T-helper 22 cell (primary cell): ENCODE measurements at places on chromosomes 3 and 15.

GRCh38 chr3:59937201-59937600 lies 887.4 kb upstream of the CFAP20DC start:
- no peak for DNase-seq

DNA sequence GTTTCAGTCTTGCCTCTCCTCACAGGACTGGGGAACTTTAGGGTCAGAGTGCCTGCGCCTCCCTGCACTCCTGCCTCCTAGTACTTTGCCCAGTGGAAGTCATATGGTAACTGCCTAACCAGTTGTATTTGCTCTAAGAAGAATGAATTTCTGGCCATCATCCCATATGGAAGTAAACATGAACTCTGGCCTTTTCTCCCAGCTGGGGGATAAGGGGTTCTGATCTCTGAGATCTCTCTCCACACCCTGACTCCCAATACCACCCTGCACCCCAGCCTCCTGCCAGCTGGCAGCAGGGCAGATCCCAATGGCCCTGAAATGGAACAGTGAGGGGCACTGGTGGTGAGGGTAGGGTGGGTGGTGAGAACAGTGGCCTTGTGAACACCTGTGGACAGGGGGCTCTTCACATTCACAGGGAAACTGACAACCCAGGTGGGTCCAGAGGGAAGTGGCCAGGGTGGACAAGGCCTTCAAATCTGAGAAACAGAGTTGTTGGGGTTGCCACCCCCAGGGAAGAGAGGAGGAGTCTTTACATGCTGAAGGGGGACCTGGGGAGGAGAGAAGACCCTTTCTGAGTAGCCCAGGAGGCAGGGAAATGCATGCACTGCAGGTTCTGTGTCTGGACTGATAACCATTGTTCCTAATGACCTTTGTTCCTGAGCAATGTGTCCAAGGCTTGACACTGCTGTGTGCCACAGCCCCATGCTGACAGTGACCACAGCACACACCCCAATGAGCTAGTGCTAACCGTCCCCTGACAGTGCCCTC lies 36.9 kb downstream of the RHCG start:
- no peak for DNase-seq

- DNase-seq = no peak
Observed at GRCh38 chr3:125154800-125155269, 57.7 kb downstream of the SLC12A8 start.

- no peak for DNase-seq
Observed at GRCh38 chr3:71503525-71504249, 79.8 kb downstream of the FOXP1 start.

DNA sequence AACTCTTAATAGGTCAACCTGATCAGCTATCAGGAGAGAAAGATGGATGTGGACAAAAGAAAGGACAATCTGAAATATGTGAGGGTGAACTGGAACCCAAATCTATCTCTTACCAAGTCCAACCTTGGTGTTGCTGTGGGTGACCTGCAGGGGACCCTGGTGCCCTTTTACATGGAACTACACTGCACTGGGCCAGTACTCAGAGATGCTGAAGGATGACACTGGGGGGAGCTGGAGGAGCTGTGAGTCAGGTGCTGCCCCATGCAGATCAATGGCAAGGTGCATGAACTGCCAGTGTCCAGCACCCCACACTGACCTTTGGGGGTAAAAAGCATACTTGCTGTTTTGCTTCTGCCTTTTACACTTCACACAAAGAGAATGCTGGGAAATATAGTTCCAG lies 55.6 kb upstream of the TBC1D5 start:
- DNase-seq = no peak

- DNase-seq = no peak
Observed at GRCh38 chr3:184590795-184591194, 29.2 kb downstream of the EPHB3 start.

DNA sequence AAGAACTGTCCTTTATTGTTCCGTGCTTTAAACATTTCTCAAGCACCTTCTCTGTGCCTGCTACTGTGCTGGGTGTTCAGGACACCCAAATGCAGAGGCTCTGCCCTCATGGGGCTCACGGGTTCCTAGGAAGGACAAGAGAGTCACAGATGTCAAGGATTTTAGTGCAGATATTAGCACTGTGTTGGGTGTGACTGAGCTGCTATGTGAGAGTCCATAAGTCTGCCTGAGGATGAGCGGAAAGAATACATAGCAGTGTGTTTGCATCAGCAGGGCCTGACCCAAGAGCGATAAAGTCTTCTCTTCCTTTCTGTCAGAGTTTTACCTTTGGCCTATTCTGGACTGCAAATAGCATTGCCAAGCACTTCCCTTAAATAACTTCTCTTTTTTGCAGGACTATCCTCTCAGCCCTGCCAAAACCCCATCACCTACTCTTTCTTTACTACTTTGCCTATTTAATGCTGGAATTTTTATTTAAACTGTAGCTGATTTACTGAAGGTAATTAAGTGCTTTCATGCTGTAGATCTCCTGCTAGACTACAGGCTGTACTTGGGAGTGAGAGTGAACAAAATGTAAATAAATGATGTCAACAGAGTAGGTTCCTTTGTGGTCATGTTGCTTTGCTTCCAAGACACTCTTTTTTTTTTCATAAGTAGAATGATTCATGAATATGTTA lies 459.4 kb upstream of the TPRG1 start:
- DNase-seq = no peak

- no peak for DNase-seq
Observed at GRCh38 chr3:114128231-114128630, 50.6 kb downstream of the DRD3 start.

DNA sequence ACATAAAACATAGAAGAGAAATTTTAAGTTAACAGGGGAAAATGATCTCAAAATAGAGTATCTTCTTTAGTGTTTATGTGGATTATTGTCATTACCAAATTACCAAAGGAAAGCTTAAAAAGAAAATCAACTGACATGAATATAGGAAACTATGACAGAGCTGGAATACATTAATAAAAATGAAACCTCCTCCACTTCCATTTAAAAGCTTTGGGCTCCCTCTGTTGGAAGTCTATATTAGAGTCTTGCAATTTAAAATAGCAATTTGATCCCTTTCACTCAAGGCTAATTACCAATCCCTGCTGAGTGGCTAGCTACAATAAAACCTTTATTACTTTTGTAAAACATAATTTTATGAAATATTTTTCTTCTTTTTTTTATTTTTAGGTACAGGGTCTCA lies 61.4 kb upstream of the IMPG2 start:
- DNase-seq = no peak

DNA sequence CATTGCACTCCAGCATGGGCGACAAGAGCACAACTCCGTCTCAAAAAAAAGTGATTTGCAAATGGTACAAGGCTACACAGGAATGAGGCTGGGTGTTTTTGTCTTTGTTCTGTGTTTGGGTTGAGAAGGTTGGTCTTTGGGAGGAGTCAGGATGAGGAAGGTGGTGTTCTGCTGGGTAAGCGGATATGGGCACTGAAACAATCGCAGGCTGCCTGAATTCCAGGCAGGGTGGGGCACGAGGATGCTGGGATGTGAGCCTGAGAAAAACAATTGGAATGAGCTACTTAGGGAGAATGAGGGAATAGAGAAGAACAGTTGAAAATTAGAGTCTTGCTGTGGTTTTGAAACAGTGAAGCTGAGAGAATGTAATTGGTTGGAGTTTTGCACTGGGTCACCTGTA lies 51.6 kb downstream of the ZBTB38 start:
- DNase-seq = no peak

- no peak for DNase-seq
Observed at GRCh38 chr3:138470687-138471086, 36.3 kb downstream of the ESYT3 start.

- DNase-seq = no peak
Observed at GRCh38 chr3:107430214-107430995, 53.2 kb downstream of the CCDC54 start.

- DNase-seq = no peak
Observed at GRCh38 chr3:72690629-72691028, 157.6 kb downstream of the SHQ1 start.

GRCh38 chr3:111769992-111770352 lies 89.1 kb upstream of the PHLDB2 start:
- DNase-seq = no peak

DNA sequence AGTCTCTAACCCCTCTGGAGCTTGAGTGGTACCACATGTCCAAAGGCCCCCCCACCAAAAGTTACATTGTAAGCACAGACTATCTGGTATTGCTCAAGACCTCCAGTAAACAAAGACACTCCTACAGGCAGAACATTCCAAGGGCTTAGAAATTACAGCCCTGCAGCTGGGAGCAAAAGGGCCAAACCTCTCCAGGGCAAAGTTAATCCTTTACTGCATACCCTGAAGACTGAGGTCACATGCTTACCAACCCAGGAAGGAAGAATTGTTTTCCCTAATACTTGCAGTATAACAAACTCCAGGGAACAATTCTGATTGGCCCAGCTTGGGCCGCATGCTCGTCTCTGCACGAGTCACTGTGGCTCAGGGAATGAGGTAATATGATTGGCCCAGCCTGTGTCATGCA lies 266.1 kb upstream of the NR2F2 start:
- DNase-seq = no peak

- DNase-seq = no peak
Observed at GRCh38 chr3:156630081-156630772, 44.2 kb upstream of the TIPARP start.
